ENCODE measurements at places on chromosomes 2 and 18. TPM values are rescaled to one million over a fixed set of nuclear protein-coding genes. Genes with fewer than 3 reads are reported as not detected.

DNA sequence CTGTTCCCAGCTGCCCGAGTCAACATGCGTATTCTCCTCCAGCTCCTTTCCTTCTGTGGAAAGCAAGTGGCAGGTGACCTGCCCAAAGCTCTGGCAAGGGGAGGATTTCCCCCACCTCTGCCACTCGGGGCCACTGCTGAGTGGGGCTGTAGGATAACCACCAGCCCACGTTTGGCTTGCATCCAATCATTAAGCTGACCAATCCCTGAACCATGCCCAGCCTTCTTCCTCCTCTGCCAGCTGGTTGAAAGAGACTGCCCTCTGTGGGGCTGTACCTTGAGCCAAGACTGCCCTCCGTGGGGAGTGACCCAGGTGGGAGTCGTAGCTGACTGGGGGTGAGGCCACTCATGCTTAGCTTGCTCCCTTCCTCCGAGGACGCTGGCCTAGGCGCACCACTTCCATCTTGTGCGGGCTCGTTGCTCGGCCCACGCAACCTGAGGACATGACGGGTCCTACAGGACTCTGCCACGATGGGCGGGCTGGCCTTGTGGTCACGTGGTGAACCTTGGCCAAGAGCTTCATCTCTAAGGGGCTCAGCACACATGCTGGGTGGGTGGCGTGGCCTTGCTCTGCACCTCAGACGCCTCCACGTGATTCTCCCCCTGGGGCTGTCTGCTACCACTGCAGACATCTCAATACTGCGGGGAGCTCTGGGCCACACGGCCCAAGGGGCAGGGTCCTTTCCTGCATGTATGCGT, 112.1 kb downstream of the NDUFA10 start:
- no peak for DNase-seq

DNA sequence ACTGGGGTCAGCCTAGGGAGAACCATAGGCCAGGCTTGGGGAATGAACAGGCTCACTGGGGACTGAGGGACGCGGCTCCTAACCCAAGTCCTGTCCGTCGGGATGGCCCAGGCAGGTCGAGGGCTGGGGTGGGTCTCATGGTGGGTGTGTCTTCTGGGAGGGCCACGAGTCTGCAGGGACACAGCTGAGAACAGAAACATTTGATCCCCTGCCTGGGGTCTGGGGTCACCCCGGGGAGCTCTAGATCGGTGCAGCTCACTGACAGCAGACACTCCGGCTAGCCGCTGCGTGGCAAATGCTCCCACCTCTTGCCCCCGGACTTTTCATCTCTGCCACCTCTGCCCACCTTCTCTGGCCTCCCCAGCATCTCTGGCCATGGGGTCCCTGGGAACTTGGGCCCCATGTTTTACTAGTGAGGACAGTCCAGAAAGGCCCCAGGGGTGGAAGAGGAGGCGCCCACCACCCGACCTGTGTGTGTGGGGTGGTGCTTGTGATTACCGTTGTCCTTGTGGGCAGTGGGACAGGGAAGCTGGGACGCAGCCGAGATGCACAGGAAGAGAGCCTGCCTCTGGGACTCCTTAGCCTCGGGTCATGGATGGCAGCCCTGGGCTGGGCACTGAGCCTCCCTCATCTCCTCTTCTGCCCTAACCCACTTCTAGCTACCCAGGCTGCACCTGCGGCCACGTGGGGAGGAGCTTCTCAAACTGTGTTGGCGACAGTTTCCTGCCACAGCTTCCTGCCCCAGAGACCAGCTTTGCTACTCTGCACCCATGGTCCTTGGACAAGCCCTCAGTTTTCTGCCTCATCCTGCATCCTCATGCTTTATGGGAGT, 4.9 kb downstream of the ZAP70 start:
- DNase-seq: no peak

DNA sequence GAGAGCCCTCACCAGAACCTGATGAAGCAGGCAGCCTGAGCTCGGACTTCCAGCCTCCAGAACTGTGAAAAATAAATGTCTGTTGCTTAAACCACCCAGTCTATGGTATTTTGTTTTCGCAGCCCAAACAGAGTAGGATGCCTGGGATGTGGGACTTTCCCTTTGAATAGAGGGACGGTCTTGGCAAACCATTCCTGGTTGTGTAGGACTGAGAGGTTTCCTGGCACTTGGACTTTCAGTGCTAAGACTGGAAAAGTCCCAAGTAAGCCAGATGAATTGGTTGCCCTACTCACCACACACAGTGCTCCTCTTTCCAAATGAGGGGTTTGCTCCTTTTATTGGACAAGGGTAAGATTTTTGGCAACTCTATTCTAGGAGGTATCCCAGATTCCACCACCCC, 46.8 kb upstream of the ACMSD start:
- DNase-seq: no peak

DNA sequence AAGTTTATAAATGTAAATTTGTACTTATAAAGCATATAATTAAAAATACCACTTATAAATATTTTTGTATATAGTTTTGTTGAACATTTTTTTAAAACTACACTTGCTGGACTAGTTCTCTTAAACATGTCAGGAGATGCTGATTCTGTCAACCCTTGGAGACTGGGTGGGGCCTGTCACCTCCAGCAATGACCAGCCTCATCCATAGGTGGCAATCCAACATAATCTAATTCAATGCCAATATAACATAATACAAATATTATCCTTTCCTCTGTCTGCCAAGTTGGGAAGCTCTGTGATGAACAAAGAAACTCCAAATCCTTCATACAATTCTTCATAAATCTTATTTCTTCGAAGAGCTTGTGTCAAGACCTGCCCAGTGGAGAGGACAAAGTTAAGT, 140.4 kb downstream of the RBMS1 start:
- peak; percentile 28 for DNase-seq

DNA sequence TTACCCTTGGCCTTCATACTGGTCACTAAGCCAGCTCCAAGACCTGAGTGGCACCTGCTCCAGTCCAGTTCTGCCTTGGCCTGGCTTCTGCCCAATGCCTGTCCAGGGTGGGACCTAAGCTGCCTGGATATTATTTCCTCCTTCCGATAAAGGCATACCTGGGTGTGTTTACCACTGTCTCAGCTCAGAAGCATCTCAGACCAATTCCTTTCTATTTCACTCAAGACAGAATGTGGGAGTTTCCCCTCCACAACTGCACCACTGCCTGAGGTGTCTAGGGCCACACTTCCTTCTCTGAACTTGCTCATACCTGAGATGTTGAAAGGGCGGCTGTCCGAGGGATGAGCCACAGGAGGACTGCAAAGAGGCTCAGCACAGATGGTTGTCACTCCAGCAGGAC, 18.4 kb upstream of the CAB39 start:
- peak; percentile 92 for DNase-seq

GRCh38 chr2:200737585-200737984, 74.1 kb upstream of the BZW1 start:
- DNase-seq: no peak

- DNase-seq: peak; percentile 41
Observed at GRCh38 chr2:18883616-18884456, 294.5 kb upstream of the NT5C1B start.

DNA sequence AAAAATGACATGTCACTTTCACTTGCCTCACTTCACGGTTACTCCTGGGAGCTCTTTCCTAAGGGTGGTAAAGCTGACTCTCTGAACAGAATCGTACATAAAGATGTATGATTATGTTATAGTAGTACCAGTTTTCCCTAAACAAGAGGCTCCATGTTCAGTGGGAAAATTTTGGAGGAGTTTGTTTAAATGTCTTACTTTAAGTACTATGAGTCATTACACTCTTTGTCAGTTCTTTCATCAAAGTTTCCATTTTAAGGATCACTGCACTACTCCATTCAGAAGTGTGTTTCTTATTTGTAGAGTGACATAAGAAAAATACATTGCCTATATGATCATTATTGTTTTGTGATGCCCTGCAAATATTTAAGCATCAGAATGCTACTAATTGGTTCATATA, 121.1 kb upstream of the FIGN start:
- DNase-seq: peak; percentile 18

GRCh38 chr2:31828891-31829290, 181.9 kb downstream of the MEMO1 start:
- DNase-seq: peak; percentile 54

- DNase-seq: no peak
Observed at GRCh38 chr2:102278720-102279390, 32.5 kb upstream of the IL1RL1 start.

- DNase-seq: no peak
Observed at GRCh38 chr2:58812771-58813344, 571.7 kb upstream of the FANCL start.

DNA sequence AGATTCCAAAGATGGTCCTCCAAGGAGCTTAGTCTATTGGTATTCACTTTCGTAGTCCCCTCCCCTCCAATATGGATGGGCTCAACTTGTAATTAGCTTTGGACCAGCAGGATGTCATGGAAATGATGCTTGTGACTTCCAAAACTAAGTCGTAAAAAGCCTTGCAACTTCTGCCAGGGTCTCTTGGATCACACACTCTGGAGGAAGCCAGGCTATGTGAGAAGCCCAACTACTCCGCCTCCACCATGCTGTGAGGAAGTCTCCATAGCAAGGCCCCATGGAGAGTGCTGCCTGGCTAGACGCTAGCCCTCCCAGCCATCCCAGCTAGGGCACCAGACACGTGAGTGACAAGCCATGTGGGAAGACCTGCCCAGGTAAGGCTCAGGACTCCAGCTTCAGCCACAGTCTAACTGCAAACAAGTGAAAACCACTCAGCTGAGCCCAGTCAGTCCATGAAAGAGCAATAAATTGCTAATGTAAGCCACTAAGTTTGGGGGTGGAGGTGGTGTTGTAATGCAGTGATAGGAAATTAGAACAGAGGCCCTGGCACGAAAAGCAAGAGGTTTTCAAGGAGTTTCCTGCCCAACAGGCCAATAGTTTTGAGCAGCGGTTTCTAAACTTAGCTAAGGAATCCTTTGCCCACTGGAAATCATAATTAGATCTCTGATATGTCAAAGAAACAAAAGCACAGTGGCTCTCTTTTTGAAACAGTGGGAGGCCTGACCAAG, 77.5 kb upstream of the GLI2 start:
- DNase-seq: no peak

GRCh38 chr2:98140210-98140609, 53.2 kb downstream of the VWA3B start:
- DNase-seq: no peak

GRCh38 chr18:52588931-52589330, 248.9 kb downstream of the DCC start:
- peak; percentile 2 for DNase-seq

GRCh38 chr2:64837925-64838641, 151.1 kb upstream of the SLC1A4 start:
- DNase-seq: peak; percentile 92

DNA sequence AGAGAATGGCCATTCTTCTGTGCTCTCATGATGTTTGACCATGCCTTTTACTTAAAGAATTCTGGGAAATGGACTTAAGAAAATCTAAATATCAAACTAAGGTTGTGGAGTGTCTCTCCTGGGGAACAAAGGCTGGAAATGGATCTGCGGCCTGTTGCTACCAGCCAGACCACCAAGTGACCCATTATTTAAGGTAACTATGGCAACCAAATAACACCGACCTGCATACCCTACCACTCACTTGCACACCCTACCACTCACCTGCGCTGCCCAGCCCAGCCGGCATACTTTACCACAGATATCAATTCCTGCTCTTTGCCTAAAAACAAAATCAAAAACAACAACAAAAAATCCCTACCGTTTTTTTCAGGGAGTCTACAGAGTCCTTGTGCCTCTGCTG, 203.2 kb downstream of the NBAS start:
- no peak for DNase-seq

DNA sequence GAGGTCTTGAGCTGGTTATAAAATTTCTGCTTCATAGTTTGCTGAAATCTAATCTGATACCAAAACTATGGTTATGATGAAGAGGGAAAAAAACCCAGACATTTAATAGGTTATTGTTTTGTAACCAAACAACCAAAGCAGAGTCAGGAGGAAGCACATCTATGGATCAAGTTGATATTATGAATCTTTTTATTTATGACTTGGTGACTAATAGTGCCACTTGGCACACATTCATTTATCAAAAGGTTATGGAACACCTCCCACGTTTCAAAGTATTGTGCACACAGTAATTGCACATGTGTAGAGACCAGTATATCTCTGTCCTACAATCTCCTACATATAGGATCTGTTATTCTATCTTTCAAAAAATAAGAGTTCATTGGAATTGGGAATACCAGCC, 93.0 kb downstream of the DPP4 start:
- DNase-seq: no peak

DNA sequence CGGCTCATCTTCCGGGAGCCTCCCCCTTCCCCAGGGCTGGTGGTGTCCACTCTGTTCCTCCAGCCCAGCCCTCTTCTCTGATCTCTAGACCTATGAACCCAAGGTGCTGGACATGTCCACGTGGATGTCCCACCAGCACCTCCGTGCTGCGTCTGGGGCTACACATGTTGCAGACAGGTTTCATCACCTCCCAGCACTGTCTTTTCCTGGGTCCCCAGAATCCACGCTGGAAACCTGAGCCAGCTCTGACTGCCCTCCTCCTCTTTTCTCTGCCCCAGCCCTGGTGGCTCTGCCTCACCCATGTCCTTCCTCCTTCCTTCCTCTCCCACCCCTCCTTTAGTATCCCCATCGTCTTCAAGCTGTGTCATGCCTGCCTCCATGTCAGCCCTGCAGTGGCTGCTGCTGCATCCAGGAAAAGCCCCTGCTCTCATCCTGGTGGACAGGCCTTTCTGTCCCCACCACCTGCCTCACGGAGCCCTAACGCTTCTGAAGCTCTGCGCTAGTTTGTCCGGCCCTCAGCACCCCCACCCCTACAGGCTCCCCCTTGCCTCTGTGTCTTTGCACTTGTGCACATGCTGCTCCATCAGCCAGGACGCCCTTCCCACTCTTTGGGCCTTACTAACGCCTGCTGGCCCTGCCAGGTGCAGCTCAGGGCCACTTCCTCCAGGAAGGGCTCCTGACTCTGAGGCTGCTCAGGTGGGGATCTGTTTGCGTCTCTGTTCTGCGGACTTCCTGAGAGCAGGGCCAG, 105.9 kb downstream of the DYSF start:
- DNase-seq: no peak

GRCh38 chr2:60699617-60700016, 56.5 kb upstream of the PAPOLG start:
- no peak for DNase-seq

- DNase-seq: peak; percentile 99
Observed at GRCh38 chr2:207513551-207514257, 16.1 kb upstream of the CREB1 start.

GRCh38 chr2:72154386-72154975, 6.8 kb upstream of the CYP26B1 start:
- DNase-seq: no peak

DNA sequence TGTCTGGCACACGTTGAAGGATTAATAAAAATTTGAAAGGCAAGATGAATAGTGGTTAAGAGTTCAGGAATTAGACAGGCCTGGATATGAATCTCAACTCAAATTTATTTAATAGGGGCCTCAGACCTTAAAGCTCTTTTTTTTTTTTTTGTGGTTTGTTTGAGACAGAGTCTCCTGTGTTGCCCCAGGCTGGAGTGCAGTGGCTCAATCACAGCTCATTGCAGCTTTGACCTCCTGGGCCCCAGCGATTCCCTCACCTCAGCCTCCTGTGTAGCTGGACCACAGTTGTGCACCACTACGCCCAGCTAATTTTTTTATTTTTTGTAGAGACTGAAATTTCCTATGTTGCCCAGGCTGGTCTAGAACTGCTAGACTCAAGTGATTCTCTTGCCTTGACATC, 3.0 kb downstream of the ZRANB3 start:
- no peak for DNase-seq

CTAGE1 gene
- under 0.01 TPM for total RNA-seq

AMER3 gene
- total RNA-seq: under 0.01 TPM

KIAA2012 gene
- not detected for total RNA-seq

ST8SIA5 gene
- total RNA-seq: not detected

MARCO gene
- 0.13 TPM for total RNA-seq

STPG4 gene
- under 0.01 TPM for total RNA-seq

IL36A gene
- total RNA-seq: 6.3 TPM

ITPRIPL1 gene
- 1.6 TPM for total RNA-seq

SOWAHC gene
- 63.5 TPM for total RNA-seq

LOXHD1 gene
- total RNA-seq: not detected

ADD2 gene
- not detected for total RNA-seq
